ENCODE measurements at places on chromosomes 5 and 9. TPM values are rescaled to one million over a fixed set of nuclear protein-coding genes. Genes with fewer than 3 reads are reported as not detected.

CAVIN4 gene
- total RNA-seq, result 0.53 TPM

DNA sequence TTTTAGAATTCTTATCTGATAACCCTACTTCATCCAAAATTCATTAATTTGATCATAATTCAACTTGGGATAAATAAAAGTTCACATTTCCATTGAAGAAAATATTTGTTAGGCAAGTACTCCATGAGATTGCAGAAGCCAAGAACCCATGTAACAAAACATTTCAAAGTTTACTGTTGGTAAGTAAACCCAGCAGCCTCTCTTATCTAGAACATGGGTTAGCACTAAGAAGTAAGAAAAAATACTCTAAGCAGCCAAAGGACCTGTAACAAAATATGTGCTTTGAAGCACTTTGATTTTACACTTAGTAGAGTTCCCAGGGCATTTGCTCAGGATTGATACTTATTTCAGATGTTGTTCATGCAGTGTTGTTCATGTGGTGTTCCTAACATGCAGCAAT is 8.7 kb downstream of the MAP3K1 start:
- no peak for DNase-seq

GRCh38 chr5:158832731-158833130 is 267.0 kb downstream of the EBF1 start:
- no peak for DNase-seq

- no peak for DNase-seq
Observed at GRCh38 chr9:7075154-7075553, 317.4 kb downstream of the KDM4C start.

SPATA31E1 gene
- total RNA-seq, result not detected

ALDH7A1 gene
- 46.7 TPM for total RNA-seq

GRCh38 chr5:91000743-91001142 is 382.4 kb downstream of the ARRDC3 start:
- DNase-seq, result no peak

- DNase-seq, result no peak
Observed at GRCh38 chr5:112929336-112930081, 7.5 kb upstream of the REEP5 start.

DNA sequence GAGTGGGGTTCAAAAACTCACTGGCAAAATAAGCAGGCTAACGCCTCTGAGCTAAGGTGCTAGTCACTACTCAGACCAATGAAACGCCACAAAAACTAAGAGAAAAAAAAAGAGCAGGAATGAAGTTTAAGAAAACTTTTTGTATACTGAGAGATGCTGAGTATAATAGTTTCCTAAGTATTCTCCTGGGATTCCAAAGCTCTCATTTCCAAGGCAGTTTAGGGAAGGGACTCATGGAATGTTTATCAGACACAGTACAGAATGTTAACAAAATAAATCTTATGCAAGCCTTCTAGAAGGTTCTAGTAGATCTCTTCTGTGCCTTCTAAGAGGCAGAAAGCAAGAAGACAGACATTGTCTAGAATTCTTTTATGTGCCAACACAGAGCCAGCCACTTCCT is 361.9 kb downstream of the MTRR start:
- no peak for DNase-seq

PCDHGA12 gene
- 0.79 TPM for total RNA-seq

- DNase-seq, result no peak
Observed at GRCh38 chr9:68979538-68980314, 34.2 kb downstream of the PRKACG start.

IFNA5 gene
- not detected for total RNA-seq

DNA sequence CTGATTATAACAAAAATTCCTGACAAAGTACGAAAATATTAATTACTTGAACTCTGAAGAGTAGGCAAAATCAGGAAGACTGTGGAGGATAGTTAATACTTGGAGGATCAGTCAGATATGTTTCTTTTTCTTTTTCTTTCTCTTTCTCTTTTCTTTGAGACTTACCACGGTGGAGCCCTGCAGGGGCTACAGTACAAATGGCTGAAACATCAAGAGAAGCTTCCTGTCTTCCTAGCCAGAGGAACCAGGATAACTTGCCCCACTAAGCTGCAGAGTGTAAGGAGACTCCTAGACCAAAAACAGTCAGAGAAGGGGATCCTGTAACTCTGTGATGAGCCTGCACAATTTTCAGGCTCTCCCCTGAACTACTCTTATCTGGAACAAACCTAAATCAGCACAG is 324.6 kb upstream of the TYRP1 start:
- no peak for DNase-seq

COQ4 gene
- 28.8 TPM for total RNA-seq

- DNase-seq, result peak; percentile 41
Observed at GRCh38 chr9:37455884-37456647, 9.2 kb downstream of the ZBTB5 start.

All from bronchial epithelial cell (primary cell).